ENCODE measurements at places on chromosomes 2 and 18.
A peak's percentile ranks its signal among the peaks of the same experiment; 100 is the strongest.

- H3K36me3 ChIP-seq, result no peaks in the 10 kb centered on the region
- no peak overlapping the region for H3K27ac ChIP-seq
- no peak for DNase-seq
- no peaks in the 10 kb centered on the region for H3K4me1 ChIP-seq
- no peaks in the 10 kb centered on the region for H3K27me3 ChIP-seq
Measured at GRCh38 chr2:236254001-236254400, 10.2 kb downstream of the ASB18 start.

DNA sequence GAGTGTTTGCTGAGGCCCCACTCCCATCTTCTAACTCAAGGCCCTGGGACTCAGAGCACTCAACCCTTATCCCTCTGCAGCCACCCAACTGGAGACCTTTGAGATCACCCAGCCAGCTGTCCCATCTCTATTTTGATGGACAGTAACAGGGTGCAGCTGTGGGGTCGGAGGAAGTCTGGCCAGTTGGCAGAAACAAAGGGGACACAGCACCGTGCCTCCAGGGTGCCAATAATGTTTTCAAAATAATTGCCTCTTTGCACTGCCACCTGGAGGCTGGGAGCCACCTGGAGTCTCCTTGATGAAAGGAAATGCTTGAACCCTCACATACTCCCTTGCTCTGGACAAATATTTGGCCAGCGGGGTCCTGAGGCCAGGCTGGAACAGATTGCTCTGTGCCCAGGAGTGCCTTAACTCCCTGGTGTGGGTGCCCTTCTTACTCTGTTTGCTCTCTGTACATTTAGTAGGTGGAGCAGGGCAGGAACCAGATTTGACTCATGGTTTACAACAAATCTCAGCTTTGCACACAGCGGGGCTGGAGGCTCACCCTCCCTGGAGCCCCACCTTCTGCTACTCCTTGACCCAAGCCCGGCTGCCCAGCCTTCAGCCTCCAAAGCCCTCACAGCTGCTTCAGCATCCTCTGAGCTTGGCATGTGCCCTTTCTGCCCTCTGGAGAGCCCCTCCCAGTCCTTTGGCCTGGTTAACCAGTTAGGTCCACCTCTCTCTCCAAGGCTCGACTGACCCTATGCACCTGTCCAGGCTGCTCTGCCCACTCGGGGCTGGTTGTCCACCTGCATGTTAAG is 17.2 kb downstream of the MAL start:
- H3K27me3 ChIP-seq, result no peaks in the 10 kb centered on the region
- H3K4me1 ChIP-seq, result peaks cover 14% of the 10 kb centered on the region
- H3K36me3 ChIP-seq, result peaks cover 3% of the 10 kb centered on the region
- no peak overlapping the region for H3K4me3 ChIP-seq

DNA sequence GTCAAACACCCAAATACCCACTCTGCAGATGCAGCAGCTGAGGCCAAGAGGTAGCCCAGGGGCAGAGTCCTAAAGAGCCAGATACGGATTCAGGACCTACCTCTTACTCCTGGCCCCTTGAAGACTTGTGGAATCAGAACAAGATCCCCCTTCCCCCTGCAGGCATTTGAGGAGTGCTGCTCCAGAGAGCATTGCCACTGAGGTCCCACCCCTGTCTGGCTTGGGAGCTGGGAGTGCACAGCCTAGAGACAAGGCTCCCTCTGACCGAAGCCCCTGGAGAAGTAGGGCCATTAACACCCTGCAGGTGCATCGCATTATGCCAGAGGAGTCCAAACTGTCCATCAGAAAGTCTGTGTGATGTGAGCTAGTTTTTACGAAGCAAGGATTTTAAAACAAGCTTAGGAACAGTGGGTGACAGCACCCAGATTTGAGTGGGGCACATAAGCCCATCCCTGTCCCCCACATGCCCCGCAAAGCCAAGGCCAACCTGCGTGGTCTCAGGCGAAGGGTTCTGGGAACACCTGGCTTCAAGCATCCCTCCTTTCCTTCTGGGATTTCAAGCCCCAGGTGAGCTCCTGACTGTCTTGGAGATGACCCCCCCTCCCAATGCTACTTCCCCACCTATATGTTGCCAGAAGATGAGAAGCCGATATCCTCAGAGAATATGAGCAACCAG is 48.4 kb downstream of the MTERF4 start:
- DNase-seq, result no peak
- no peaks in the 10 kb centered on the region for H3K4me1 ChIP-seq
- H3K4me3 ChIP-seq, result no peak overlapping the region
- no peaks in the 10 kb centered on the region for H3K27me3 ChIP-seq
- H3K36me3 ChIP-seq, result no peaks in the 10 kb centered on the region
- H3K27ac ChIP-seq, result no peak overlapping the region

DNA sequence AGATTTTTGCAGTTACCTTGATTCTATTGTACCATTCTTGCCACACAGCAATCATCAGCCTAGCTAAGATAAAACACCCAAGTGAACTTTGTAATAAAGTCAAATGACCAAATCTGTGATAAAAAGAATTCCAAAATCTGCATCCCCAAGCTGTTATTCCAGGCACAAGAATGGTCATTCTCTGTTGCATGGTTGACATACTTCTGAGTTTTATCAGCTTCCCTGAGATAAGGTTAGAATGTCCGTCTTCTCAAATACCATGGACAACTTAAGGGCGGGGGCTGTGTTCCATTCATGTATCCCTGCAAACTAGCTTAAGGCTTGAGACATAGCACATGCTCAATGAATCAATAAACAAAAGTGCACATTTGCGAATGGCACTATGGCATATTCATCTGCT is 8.1 kb upstream of the BMP10 start:
- no peaks in the 10 kb centered on the region for H3K36me3 ChIP-seq
- DNase-seq, result no peak
- no peak overlapping the region for H3K27ac ChIP-seq
- no peak overlapping the region for H3K4me3 ChIP-seq

- H3K4me3 ChIP-seq, result no peak overlapping the region
- no peak for DNase-seq
- no peak overlapping the region for H3K27ac ChIP-seq
- no peaks in the 10 kb centered on the region for H3K27me3 ChIP-seq
- no peaks in the 10 kb centered on the region for H3K4me1 ChIP-seq
Measured at GRCh38 chr2:235908826-235909225, 259.4 kb downstream of the GBX2 start.

- DNase-seq, result no peak
- H3K4me1 ChIP-seq, result no peaks in the 10 kb centered on the region
- no peak overlapping the region for H3K27ac ChIP-seq
- H3K4me3 ChIP-seq, result no peak overlapping the region
- no peaks in the 10 kb centered on the region for H3K36me3 ChIP-seq
Measured at GRCh38 chr18:634551-635045, 22.9 kb upstream of the TYMS start.

DNA sequence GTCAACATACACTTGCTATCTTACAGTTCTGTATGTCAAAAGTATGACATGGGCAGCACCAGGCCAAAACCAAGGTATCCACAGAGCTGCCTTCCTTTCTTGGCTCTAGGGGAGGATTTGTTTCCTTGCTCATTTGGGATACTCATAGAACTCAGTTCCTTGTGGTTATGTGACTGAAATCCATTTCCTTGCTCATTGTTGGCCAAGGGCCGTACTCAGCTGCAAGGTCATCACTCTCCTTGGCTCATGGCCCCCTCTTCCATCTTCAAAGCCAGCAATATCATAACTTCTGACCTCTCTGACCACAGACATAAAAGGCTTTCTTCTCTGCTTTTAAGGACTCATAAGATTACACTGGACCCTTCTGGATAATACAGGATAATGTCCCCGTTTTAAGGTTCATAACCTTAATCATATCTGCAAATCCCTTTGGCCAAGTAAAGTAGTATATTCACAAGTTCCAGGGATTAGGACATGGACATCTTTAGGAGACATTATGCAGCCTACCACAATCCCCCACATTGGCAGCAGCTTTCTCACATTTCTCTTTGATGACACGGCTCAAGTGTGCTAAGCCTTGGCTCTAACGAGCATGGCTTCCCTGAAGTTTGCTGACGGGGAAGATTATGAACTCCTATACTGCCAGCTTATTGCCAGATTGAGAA is 20.9 kb downstream of the TMEM237 start:
- no peaks in the 10 kb centered on the region for H3K4me1 ChIP-seq
- no peak for DNase-seq
- no peaks in the 10 kb centered on the region for H3K36me3 ChIP-seq
- no peak overlapping the region for H3K27ac ChIP-seq
- H3K27me3 ChIP-seq, result no peaks in the 10 kb centered on the region

- no peak overlapping the region for H3K4me3 ChIP-seq
- H3K36me3 ChIP-seq, result no peaks in the 10 kb centered on the region
- no peaks in the 10 kb centered on the region for H3K27me3 ChIP-seq
- DNase-seq, result no peak
- no peaks in the 10 kb centered on the region for H3K4me1 ChIP-seq
Measured at GRCh38 chr18:32582455-32582854, 111.8 kb upstream of the GAREM1 start.

- H3K4me3 ChIP-seq, result no peak overlapping the region
- DNase-seq, result no peak
- H3K36me3 ChIP-seq, result peaks cover 6% of the 10 kb centered on the region
- H3K27me3 ChIP-seq, result no peaks in the 10 kb centered on the region
- no peaks in the 10 kb centered on the region for H3K4me1 ChIP-seq
- no peak overlapping the region for H3K27ac ChIP-seq
Measured at GRCh38 chr2:85838641-85839040, 50.1 kb downstream of the ST3GAL5 start.

DNA sequence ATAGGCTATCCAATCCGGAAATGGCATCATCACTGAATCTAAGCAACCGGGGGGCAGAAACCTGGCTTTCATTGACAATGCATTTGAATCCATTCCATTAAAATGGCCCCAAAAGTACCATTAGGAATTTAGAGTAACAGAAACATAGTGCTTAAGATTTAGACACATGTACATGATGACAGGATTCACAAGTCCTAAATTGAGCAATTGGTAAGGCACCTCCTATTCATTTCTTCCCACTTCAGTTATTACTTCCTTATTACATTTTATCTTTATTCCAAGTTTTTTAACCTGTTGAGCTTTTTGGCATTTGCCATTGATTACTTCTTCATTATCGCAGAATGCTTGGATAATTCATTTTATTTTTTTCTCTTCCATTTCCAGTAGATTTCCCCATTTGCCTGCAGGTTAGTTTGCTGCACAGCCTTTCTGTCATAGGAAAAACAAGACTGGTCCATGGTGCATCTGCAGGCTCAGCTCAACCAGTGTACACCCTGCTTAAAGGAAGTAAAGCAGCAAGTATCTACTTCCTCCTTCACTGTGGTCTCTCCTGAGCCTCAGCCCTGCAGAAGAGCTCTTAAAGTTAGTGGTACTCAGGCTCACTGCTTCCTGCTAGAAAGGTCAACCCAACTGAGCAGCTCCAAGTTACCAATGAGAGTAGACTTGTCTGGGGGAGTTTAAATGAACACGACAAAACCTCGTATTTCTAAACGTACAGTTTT is 89.2 kb downstream of the DOCK10 start:
- peak overlapping the region; percentile 57 for H3K27ac ChIP-seq
- H3K4me1 ChIP-seq, result peaks cover 36% of the 10 kb centered on the region
- no peak for DNase-seq
- H3K27me3 ChIP-seq, result no peaks in the 10 kb centered on the region
- H3K36me3 ChIP-seq, result peaks cover 5% of the 10 kb centered on the region
- H3K4me3 ChIP-seq, result no peak overlapping the region

DNA sequence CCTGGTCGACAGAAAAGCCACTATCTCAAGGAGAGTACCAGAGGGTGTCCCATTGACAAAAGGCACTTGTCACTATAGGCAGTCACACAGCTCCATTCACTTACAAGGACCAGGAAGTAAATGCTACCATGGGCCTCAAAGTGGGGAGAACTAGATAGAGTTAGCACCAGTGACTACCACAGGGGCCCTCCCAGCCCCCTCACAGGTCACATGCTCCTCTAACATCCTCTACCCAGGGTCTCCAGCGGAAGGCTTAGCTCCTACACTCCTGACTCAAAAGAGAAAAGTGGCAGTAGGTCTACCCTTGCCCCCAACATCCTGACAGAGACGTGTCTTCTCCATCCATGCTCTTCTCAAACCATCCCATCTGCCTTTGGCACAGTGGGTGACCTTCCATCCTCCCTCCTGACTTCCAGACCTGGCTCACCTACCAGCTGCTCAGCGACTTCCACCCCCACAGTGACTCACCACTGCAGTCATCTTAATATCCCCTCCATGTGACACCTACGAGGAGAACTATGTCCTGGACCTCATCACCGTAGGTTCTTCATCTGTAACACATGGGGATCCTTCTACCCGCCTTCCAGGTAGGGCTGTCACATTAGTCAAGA is 5.6 kb upstream of the DNMT3A start:
- no peak overlapping the region for H3K4me3 ChIP-seq
- H3K4me1 ChIP-seq, result no peaks in the 10 kb centered on the region
- H3K27me3 ChIP-seq, result no peaks in the 10 kb centered on the region
- DNase-seq, result no peak

GRCh38 chr2:56741601-56742102 is 557.9 kb downstream of the CCDC85A start:
- no peak overlapping the region for H3K27ac ChIP-seq
- H3K36me3 ChIP-seq, result no peaks in the 10 kb centered on the region
- no peak overlapping the region for H3K4me3 ChIP-seq
- no peaks in the 10 kb centered on the region for H3K27me3 ChIP-seq
- no peaks in the 10 kb centered on the region for H3K4me1 ChIP-seq

DNA sequence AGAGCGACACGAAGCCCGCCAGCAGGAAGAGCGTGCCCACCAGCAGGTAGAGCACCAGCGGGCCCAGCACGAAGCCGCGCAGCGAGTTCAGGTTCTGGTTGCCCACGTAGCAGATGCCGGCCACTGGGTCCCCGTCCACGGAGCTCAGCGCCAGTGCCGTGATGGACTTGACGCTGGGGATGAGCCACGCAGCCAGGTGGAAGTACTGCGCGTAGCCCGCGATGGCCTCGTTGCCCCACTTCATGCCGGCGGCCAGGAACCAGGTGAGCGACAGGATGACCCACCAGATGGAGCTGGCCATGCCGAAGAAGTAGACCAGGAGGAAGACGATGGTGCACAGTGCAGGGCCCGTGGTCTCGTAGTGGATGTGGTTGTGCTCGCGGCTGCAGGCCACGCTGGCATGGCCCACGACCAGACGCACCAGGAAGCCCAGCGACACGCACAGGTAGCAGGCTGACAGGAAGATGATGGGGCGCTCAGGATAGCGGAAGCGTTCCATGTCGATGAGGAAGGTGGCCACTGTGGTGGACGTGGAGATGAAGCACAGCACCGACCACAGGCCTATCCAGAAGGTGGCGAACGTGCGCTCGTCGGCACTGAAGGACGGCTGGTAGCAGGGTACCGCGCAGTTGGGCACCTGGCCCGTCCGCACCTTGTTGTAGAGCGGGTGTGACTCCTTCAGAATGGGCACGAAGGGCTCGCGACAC is 2.1 kb downstream of the FZD5 start:
- no peak for DNase-seq
- peaks cover 4% of the 10 kb centered on the region for H3K27me3 ChIP-seq
- no peaks in the 10 kb centered on the region for H3K36me3 ChIP-seq
- H3K4me1 ChIP-seq, result peaks cover 22% of the 10 kb centered on the region
- H3K4me3 ChIP-seq, result peak overlapping the region; percentile 78

- H3K36me3 ChIP-seq, result peaks cover 11% of the 10 kb centered on the region
- peak overlapping the region; percentile 97 for H3K27ac ChIP-seq
- H3K27me3 ChIP-seq, result no peaks in the 10 kb centered on the region
- peaks cover 19% of the 10 kb centered on the region for H3K4me1 ChIP-seq
- peak overlapping the region; percentile 98 for H3K4me3 ChIP-seq
Measured at GRCh38 chr2:101253703-101254450, 1.2 kb downstream of the CNOT11 start.

Data from effector memory CD4-positive, alpha-beta T cell (primary cell).